ENCODE measurements at places on chromosomes 11 and 22. TPM values are rescaled to one million over a fixed set of nuclear protein-coding genes. Genes with fewer than 3 reads are reported as not detected.

The CBX7 gene
- 9.1 TPM for polyA plus RNA-seq

DNA sequence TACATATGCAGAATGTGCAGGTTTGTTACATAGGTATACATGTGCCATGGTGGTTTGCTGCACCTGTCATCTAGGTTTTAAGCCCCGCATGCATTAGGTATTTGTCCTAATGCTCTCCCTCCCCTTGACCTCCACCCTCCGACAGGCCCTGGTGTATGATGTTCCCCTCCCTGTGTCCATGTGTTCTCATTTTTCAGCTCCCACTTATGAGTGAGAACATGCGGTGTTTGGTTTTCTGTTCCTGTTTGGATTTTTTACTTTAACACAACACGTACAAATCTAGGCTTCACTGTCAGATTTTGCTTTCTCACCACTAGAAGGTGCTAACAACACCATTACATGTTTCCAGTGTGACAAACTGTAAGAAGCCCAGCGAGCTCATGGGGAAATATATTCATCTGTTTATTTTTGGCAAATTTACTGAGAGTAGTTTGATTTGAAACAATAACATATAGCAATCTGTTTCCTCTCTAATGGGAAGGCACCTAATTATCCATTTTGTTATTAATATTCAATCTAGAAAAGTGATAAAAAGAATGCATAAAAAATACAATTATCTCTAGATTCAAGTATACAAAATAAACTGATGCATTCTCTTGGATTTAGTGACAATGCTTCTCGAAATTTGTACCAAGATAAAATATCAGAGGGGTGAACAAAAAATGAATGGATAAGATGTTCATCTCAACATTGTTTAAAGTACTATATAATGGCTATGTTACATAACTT is 23.2 kb upstream of the BIRC3 start:
- no peak for DNase-seq

The UCP2 gene
- polyA plus RNA-seq = 68.7 TPM

DNA sequence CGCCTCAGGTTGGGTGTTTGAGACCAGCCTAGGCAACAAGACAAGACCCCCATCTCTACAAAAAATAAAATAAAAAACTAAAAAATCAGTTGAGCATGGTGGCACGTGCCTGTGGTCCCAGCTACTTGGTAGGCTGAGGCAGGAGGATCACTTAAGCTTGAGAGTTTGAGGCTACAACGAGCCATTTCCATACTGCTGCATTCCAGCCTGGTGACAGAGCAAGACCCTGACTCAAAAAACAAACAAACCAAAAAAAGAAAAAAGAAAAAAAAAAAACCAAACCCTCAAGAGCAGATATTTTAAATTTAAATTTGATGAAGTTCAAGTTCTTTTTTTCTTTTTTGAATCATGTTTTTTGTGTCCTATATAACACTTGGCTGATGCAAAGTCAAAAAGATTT is 7.2 kb upstream of the CCDC83 start:
- DNase-seq = no peak

GRCh38 chr22:36387709-36387958 is 133 bp downstream of the MYH9 start:
- no peak for DNase-seq

DNA sequence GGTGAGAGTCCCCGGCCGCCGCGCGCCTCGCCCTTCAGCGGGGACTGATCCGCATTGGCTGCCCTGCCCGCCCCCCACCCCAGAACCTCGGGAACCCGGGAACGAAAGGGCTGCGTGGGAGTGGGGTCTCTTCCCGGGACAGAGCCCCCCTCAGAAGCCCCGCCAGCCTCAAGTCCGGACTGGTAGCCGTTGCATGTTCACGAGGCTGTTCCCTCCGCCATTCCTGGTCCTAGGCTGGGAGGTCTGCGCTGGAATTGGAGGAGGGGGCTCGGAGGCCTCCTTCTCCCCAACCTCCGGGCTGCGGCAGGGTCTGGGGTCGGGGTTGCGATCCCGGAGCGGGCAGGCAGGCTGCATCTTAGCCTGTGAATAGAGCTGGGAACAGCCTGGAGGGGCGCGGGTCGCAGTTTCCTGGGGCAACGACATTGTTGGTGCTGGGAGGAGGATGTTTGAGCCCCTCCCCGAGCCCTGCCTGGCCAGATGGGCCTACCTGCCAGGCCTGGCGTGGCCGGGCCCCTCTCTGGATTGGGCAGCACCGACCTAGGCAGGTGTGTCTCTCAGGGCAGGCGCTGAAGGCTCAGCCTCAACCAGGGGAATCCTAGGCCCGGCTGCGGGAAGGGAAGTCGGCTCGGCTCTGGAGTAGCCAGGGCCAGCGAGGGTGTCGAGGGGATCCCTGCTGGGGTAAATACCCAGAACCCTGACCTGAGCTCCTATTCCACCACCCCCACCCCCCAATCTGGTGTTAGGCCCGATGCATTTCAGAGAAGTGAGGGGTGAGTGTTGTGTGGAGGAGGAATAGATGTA is 670 bp downstream of the MAPK8IP1 start:
- no peak for DNase-seq

The OR8G5 gene
- polyA plus RNA-seq = not detected

The BRSK2 gene
- polyA plus RNA-seq = 0.90 TPM

The OR2AT4 gene
- polyA plus RNA-seq = 0.07 TPM

DNA sequence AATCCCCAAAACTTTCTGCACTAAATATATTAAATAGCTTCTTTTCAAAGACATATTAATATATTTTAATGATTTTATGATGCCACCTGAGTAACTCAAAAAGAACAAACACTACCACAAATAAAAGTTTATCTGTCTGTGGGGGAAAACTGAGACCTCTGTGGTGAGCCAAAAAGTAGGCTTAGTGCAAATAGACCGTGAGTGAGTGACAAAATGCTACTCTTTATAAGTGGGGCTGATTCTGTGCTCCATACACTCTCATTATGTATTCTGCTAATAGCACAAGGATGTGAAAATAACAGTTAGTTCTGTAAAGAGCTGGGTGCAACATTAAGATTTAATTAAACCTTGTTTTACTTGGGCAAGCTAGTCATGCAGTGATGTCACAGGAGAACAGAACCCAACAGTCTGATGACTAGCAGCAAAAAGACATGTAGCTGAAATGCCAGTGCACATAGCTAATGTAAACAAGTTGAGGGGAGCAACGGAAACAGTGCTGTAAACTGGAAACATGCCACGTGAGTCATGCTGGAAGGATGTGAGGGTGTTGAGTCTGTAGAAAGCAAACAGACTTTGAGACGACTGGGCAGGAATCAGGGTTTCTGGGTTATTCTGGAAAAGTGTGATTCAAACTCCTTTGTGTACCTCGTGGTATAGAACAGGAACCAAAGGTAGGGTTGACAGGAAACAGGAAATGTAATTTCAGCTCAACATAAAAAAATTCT is 1130.4 kb downstream of the LRRC4C start:
- peak; percentile 42 for DNase-seq

The LMNTD2 gene
- 2.5 TPM for polyA plus RNA-seq

DNA sequence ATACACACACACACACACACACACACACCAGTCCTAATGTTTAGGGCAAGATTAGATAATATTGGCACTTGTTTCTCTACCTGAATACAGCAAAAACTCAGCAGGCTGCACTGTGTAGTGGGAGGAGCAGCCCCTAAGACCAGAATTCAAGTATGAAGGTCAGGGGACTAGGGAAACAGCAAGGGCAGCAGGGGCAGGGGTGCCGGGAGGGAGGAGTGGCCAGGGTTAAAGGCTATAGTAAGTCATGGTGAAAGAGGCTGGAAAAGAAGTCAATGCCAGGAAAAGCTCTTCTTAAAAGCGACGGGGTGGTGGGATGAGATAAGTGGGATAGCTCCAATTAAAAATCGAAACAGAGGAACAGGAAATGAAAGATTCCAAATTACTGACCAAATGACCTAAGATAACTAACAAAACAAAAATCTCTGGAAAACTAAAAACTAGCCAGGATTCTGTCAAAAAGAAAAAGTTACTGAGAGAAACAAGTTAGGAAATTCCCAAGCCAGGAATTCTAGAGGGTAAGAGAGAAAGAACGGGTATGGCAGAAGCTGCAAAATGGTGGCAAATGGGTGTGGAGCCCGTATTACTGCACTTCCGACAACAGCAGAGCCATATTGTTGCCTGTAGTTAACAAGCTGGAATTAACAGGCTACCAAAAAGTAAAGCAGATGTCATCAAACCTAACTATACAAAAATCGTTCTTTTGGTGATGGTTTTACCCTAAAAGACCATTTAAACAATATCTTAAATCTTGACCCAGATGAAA is 1.3 kb downstream of the ASCL3 start:
- DNase-seq = no peak

The TRIM22 gene
- 9.9 TPM for polyA plus RNA-seq

The RIMBP3C gene
- polyA plus RNA-seq = 0.20 TPM

- DNase-seq = no peak
Measured at GRCh38 chr11:127252321-127252720, 251.8 kb upstream of the KIRREL3 start.

DNA sequence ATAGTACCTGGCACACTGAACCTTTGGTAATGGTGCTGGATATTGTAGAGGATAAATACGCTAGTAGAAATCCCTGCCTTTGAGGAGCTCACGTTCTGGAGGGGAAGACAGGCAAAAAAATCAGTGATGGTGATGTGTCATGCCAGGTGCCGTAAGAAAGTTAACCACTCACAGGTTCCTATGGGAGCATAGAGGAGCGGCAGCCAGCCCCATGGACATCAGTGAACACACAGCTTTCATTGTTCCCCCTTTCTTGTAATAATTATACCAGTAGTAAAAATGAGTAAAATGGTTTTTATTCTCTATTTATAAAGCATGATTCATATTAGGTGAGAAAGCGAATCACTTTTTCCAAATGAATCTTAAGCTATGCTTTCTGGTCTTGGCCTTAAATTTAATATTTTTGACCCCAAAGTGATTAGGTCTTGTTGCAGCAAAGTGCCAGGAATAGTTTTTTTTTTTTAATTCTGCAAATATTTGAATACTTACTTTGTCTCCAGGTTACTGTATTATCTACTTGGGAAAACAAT is 57.9 kb downstream of the UVRAG start:
- DNase-seq = no peak

The INS gene
- polyA plus RNA-seq = not detected

DNA sequence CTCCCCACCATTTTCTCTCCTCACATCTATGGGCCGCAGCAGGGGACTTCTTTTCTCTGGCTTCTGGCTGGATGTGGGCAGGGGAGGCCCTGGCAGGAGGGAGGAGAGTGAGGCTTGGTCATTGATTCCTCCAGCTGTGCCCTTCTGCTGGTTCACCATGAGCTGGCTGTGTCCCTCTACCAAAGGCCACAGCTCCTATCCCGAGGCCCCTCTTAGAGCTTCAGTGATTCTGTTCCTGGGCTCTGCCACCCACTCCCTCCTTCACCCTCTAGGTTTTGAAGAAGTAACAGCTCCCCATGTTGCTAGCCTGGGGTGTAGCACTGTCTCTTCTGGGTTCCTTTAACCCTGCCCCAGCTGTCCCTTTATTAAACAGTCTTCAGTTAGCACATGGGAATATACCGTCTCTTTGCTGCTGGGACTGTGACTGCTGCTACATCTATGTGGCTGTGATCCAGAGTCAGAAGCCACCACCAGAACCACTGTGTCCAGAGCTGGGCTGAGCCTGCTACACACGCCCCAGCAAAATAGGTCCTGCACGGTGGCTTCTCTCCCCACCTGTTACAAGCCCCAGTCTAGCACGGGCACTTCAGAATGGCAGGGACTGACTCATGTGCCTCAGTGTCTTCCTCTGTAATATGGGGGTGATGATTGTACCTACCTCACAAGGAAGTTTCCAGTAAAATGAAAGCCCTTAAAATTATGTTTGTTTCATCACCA is 578 bp upstream of the PARVG start:
- no peak for DNase-seq

DNA sequence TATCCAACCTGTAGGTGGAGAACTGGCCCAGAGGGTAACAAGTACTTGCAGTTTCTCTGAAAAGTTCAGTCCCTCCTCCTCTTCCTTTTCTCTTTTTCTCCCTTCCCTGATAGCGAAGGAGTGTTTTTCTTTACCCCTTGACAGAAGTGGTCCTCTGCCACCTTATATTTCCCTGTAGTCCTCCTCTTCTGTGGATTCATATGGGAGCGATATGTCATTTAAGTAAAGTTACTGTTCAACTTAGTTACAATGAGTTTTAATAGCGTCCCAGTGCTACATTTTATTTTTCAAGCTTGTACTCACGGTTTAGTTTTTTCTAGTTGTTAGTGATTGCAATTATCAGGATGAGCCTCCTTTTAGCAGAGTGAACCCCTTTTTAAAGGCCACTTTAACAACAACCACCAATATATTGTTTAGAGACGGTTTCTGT is 1.4 kb downstream of the PCF11 start:
- no peak for DNase-seq

Measured in left kidney (tissue), 8 donors.